Breast epithelium (tissue), 4 donors: ENCODE measurements at places on chromosomes 2 and 18. TPM values are rescaled to one million over a fixed set of nuclear protein-coding genes. Genes with fewer than 3 reads are reported as not detected.
A peak's percentile ranks its signal among the peaks of the same experiment; 100 is the strongest.

The CRYGD gene
- not detected for total RNA-seq

- H3K27me3 ChIP-seq: no peaks in the 10 kb centered on the region
- H3K4me1 ChIP-seq: no peaks in the 10 kb centered on the region
- no peak overlapping the region for H3K4me3 ChIP-seq
- H3K36me3 ChIP-seq: no peaks in the 10 kb centered on the region
Observed at GRCh38 chr2:120299561-120299960, 46.4 kb upstream of the INHBB start.

DNA sequence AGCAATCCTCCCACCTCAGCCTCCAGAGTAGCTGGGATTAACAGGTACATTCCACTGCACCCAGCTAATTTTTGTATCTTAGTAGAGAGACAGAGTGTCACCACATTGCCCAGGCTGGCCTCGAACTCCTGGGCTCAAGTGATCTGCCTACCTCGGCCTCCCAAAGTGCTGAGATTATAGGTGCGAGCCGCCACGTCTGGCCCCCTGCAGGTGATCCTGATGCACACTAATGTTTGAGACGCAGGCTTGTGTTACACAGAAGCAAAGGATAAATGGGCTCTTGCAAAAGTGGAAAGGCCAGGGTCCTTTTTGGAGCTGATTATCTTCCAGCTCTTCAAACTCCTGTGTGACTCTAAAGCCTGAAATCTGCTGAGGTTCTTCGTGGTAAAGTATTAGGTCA, 84.2 kb downstream of the TGFA start:
- no peaks in the 10 kb centered on the region for H3K27me3 ChIP-seq
- H3K4me1 ChIP-seq: no peaks in the 10 kb centered on the region
- DNase-seq: no peak
- H3K36me3 ChIP-seq: no peaks in the 10 kb centered on the region
- H3K27ac ChIP-seq: no peak overlapping the region

The ABCG8 gene
- total RNA-seq: not detected

GRCh38 chr2:55419233-55419678, 400 bp downstream of the CCDC88A start:
- no peaks in the 10 kb centered on the region for H3K36me3 ChIP-seq
- H3K4me1 ChIP-seq: no peaks in the 10 kb centered on the region
- no peak for DNase-seq
- H3K27me3 ChIP-seq: no peaks in the 10 kb centered on the region
- peak overlapping the region; percentile 83 for H3K27ac ChIP-seq
- peak overlapping the region; percentile 92 for H3K4me3 ChIP-seq

DNA sequence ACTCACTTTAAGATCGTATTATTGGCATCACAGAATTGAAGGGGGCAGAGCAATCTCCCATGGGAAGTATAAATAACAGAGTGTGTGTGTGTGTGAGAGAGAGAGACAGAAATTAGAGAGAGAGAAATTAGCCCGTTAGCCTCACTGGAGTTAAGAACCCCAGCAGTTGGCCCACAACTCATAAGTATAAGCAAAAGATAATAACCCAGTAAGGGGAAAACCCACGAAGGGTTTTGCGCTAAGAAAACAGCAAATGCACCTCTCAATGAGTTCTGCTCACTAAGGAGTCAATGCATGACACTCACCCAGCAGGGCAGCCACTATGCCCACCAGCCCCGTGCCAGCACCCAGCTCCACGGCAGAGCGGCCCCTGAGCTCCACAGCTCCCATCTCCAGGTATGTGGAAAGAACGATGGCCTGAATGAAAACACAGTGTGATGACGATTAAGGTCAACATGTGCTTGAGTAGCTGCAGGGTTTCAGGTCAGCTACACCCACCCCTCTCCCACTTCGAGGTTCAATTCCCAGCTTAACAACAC, 3.6 kb downstream of the METTL21A start:
- no peak overlapping the region for H3K27ac ChIP-seq
- no peaks in the 10 kb centered on the region for H3K27me3 ChIP-seq
- no peaks in the 10 kb centered on the region for H3K4me1 ChIP-seq

The ALKAL2 gene
- 10.1 TPM for total RNA-seq

DNA sequence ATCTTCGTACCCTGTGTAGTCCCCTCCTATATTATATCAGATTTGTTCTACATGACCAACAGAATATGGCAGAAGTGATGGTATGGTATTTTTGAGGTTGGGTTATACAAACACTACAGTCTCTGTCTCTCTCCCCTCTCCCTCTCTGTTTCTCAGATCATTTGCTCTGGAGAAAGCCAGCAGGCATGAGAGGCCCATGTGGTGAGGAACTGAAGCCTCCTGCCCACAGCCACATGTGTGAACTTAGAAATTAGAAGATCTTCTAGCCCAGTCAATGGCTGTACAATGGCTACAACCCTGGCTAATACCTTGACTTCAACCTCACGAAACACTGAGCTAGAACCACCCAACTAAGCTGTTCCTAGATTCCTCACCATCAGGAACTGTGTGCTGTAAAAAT, 250.6 kb downstream of the SMAD2 start:
- no peaks in the 10 kb centered on the region for H3K27me3 ChIP-seq
- no peak for DNase-seq
- no peaks in the 10 kb centered on the region for H3K4me1 ChIP-seq
- H3K36me3 ChIP-seq: no peaks in the 10 kb centered on the region
- no peak overlapping the region for H3K4me3 ChIP-seq
- H3K27ac ChIP-seq: no peak overlapping the region

The CLEC4F gene
- 0.88 TPM for total RNA-seq

The SLC19A3 gene
- 29.9 TPM for total RNA-seq

The SLC11A1 gene
- 14.4 TPM for total RNA-seq

GRCh38 chr2:150782613-150783012, 295.1 kb upstream of the RND3 start:
- no peaks in the 10 kb centered on the region for H3K27me3 ChIP-seq
- no peaks in the 10 kb centered on the region for H3K4me1 ChIP-seq
- DNase-seq: no peak
- no peaks in the 10 kb centered on the region for H3K36me3 ChIP-seq
- no peak overlapping the region for H3K4me3 ChIP-seq

DNA sequence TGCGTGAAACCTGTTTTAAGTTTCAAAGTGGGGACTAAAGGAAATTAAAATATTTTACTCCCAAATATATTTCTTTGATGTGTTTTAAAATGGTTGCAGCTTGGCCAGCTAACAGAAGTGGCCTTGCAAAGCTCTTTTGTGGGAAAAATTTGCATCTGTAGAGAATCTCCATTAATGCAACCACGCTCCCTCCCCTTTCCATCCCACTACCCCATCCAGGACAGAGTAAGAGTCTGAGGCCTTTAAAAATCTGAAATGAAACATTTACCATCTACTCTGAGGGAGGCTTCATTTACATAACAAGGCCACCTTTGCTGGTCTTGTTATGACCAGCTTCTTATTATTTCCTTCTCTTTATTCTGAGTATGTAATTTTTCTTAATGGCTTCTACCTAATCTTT, 63.5 kb downstream of the STAT4 start:
- H3K36me3 ChIP-seq: peaks cover 6% of the 10 kb centered on the region
- no peak for DNase-seq
- no peak overlapping the region for H3K27ac ChIP-seq
- no peaks in the 10 kb centered on the region for H3K4me1 ChIP-seq
- H3K27me3 ChIP-seq: no peaks in the 10 kb centered on the region

DNA sequence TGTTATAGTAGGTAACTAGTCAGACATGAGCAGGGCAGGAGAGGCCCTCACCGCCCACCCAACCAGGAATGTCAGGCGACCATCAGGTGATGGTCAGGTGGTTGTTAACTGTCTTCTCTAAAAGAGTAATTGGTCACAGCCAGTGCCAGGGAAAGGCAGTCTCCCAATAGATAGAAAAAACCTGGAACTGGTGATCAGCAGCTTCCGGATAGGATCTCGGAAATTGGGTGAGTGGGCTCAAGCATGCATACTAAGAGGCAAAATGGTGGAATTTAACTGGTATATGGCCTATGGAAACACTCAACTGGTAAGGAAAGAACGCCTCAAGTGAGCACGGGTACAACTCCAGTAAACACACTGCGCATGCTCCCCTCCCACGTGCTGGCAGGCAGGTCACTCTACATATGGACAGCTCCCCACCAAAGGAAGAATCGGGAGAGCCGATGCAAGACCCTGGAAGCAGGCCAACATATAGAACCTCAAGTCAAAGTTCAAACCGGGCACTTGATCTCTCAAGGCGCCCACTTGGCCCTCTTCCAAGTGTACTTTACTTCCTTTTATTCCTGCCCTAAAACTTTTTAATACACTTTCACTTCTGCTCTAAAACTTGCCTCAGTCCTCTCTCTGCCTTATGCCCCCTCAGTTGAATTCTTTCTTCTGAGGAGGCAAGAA, 43.5 kb upstream of the TMEM131 start:
- H3K36me3 ChIP-seq: no peaks in the 10 kb centered on the region
- no peak overlapping the region for H3K4me3 ChIP-seq
- no peaks in the 10 kb centered on the region for H3K27me3 ChIP-seq

DNA sequence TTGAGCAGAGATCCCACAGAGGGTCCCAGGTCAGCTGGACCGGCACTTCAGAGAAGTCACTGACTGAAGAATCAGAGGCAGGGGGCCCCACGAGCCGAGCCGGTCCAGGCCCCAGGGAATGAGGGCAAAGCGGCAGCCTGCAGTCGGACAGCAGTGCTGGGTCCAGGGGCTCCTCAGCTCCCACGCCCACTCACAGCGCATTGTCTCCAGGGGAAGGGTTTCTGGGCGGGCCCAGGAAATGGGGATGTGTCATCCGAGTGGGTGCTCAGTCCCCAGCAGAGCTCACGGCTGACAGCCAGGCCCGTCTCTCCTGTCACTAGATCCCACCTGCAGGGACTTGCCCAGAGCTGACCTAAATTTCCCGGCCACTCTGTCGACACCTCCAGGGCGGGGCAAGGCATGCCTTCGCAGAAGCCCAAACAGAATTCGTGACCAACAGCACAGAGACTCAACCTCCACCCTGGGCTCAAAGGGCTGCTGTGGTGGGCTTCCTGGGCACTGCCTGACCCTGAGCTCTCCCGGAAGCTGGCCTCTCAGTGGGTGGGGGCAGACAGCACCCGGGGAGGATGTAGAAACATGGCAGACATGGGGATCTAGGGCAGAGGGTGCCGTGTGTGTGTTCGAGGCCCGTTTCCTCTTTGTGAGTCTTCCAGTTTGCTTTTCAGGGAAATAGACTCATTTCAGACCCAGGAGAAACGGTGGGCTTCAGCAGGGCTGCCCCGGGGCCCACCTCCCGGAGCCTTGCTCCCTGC, 42.1 kb upstream of the TAF1B start:
- no peak overlapping the region for H3K4me3 ChIP-seq
- H3K36me3 ChIP-seq: no peaks in the 10 kb centered on the region
- H3K27me3 ChIP-seq: no peaks in the 10 kb centered on the region
- H3K27ac ChIP-seq: peak overlapping the region; percentile 94

- no peak overlapping the region for H3K27ac ChIP-seq
- H3K27me3 ChIP-seq: no peaks in the 10 kb centered on the region
- H3K36me3 ChIP-seq: no peaks in the 10 kb centered on the region
- no peaks in the 10 kb centered on the region for H3K4me1 ChIP-seq
- H3K4me3 ChIP-seq: no peak overlapping the region
- no peak for DNase-seq
Observed at GRCh38 chr2:60163691-60164090, 389.8 kb downstream of the BCL11A start.

GRCh38 chr2:201909961-201910361, 103.6 kb downstream of the CDK15 start:
- no peak for DNase-seq
- no peaks in the 10 kb centered on the region for H3K36me3 ChIP-seq
- no peaks in the 10 kb centered on the region for H3K4me1 ChIP-seq
- H3K27ac ChIP-seq: no peak overlapping the region
- H3K27me3 ChIP-seq: no peaks in the 10 kb centered on the region

The NT5DC4 gene
- not detected for total RNA-seq
